AG10803 (cell line): ENCODE measurements at places on chromosomes 11 and 22.
A peak's percentile ranks its signal among the peaks of the same experiment; 100 is the strongest.

DNA sequence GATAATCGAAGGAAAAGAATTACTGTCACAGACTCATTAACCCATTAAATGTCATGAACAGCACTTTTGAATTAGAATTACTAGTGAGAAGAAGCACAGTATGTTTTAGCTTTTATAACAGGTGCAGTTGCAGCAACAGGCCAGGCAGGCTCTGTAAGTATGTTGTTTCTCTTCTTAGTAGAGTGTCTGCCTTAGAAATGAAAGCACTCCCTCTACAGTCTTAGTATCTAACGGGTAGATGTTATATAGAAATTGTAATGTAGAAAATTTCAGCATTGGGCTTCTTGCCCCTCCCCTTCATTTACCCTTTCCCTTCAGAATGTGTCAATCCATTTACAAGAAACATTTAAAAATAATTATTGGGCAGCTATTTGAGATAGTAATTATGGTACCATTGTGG is 87.4 kb downstream of the HIPK3 start:
- peak; percentile 18 for DNase-seq

DNA sequence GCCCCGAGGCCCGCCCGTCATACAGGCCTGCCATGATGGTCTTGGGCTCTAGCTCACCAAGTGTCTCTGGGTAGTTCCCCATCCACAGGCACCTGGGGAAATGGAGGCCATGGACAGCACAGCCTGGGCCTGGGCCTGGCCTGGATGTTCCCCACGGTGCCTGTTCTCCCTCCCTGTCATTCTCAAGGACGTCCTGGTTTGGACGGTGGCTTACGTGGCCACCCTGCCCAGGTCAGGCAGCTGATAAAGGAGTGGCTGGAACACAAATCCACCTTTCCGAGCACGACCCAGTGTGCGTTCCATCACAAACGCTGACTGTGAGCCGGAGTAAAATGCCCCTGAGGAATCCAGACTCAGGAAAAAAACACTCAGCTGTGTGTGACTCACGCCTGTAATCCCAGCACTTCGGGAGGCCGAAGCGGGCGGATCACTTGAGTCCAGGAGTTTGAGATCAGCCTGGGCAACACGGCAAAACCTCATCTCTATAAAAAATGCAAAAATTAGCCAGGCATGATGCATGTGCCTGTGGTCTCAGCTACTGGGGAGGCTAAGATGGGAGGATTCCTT is 41.2 kb upstream of the TESMIN start:
- DNase-seq = no peak

- no peak for DNase-seq
Measured at GRCh38 chr22:41057076-41057475, 35.3 kb upstream of the EP300 start.

GRCh38 chr11:95584589-95584988 is 205.0 kb downstream of the FAM76B start:
- no peak for DNase-seq

DNA sequence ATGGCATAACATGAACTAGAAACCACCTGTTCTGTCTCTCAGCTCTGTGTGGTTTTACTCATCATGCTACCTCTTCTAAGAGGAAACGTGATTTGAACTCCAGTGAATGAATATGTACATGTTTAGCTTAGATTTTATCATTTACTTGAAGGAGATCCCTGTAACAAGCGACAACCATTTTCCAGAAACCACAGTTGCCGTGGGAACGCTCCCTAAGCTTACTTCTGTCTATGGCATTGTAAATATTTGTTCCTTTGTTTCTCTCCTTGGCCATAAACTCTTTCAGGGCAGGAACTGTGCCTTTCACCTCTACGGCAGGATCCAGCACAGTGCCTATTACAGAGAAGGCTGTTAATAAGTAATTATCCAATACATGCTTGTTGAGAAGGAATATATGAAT is 17.1 kb upstream of the TPH1 start:
- DNase-seq = no peak

GRCh38 chr11:77147668-77148321 is 19.7 kb downstream of the MYO7A start:
- DNase-seq = no peak

DNA sequence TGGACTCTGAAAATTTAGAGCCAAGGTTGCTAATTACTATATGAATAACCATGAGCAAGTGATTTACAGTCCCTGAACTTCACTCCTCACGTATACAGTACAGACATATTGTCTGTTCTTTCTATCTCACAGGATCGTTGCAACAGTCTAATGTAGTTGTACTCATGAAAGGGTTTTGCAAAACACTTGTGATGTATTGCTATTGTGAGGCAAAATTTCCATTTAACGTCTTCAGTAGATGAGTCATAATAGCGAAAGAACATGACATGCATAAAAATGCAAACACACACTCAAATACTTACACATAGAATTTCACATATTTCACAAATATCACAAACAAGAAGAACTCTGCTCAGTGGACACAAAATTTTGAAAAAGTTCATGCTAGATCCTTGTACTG is 134.6 kb upstream of the TRPC6 start:
- DNase-seq = no peak
